AG08396 (cell line): ENCODE measurements at places on chromosomes 2 and 18.
A peak's percentile ranks its signal among the peaks of the same experiment; 100 is the strongest.

DNA sequence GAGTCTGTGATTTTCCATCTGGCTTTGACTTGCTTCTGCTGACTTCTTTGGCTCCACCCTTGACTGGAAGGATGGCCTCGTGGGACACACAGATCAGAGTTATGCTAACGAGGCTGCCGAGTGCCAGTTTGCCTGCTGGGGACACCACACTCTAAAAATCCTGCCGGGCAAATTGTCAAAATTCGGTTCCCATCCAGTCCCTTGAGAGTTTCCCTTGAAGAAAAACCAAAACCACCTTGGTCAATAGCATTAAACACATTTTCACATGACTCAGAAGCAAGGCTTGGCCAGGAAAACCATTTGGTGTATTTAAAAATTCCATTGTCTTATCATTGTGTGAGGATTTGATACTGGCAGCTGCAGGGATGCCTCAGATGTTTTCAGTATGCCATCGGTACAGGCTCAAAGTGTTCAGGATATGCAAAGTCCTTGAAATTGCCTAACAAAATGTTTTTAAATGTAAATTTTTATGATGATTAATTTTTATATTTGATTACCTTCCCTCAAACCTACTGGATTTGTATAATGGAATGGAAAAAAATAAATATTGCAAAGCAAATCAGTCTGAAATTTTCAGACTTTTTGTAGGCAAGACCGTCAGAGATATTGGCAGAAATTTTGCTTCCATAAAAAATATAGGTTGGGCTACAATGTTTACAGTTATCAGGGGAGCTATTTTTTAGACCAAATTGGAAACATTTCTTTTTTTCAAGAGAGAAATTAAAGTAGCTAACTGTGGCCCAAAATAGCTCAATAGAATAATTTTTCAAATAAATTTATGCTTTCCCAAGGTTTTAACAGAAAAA is 41.6 kb downstream of the KCNE4 start:
- DNase-seq, result no peak

- DNase-seq, result no peak
These were observed 486.5 kb downstream of the NUP35 start for GRCh38 chr2:183610724-183611123.

DNA sequence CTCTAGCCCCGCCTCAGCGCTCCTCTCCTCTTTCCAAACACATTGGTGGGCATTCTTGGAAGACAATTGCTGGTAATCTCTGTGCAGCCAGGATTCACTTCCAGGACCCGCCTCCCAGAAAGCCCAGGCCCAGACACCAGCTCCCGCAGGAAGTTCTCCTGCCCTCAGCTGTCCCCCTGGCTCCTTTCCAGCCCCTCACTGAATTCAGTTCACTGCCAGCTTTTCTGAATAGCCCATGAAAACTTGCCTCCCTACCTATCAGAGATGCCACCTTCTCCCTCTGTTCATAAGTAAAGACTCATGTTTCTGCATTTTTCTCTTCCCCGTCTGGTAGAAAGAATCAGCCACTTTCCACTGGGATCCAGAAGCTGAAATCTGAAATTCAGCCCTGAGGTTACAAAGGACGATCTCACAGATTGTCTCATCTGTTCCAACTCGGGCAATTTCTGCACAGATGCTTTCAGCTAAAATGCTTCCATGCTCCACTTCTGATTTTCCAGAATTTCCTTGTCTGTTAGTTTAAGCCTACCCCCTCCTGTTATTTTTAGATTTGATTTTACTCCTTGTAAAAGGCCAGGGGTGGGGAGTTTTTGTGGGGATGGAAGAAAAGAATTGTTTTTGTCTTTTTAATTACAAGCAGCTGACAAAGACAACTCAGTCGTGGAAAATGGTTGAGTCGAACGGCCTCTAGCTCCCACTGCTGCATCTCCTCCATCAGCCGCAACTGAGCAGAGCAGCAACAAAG is 98.1 kb downstream of the SP3 start:
- DNase-seq, result no peak

DNA sequence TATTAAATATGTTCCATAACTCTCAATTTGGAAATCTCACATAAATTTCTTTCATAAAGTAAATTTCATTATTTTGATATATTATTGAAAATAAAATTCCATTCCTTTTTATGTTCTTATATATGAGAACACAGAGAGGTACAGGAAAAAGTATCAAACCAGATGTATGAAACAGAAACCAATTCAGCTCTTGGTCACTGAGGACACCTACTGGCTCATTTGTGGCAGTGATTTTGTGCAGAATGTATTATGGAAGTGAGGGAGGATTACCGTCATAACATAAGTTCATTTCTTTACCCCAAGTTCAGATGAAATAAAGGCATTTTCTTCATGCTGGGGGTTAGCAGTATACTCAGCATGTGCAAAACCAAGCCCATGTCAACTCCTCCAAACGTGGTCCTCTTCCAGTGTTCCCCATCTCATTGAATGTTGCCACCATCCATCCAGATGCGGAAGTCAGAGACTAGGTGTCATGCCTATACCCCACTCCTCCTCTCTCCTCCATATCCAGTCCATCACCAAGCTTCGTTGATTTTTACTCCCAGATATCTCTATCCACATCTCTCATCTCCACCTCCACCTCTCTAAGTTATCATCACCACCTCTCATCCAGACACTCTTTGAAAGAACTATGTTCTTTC is 41.7 kb upstream of the MALL start:
- DNase-seq, result peak; percentile 12

GRCh38 chr2:175449616-175450015 is 268.1 kb upstream of the ATP5MC3 start:
- no peak for DNase-seq

GRCh38 chr18:65659312-65659711 is 91.5 kb upstream of the CDH7 start:
- no peak for DNase-seq

DNA sequence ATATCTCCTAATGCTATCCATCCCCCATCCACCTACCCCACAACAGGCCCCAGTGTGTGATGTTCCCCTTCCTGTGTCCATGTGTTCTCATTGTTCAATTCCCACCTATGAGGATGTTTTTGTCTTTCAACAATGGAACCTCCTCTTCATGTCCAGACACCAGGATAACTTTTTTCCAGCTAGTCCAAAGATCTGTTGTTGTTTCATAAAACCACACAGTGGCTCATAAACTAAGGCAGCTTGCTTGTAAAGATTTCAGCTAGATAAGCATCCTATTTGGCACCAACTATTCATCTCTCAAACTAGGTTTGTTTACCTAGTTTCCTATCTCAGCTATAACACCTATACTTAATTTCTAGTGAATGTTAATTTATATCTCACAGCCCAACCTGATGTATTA is 937.7 kb downstream of the TRIB2 start:
- no peak for DNase-seq

DNA sequence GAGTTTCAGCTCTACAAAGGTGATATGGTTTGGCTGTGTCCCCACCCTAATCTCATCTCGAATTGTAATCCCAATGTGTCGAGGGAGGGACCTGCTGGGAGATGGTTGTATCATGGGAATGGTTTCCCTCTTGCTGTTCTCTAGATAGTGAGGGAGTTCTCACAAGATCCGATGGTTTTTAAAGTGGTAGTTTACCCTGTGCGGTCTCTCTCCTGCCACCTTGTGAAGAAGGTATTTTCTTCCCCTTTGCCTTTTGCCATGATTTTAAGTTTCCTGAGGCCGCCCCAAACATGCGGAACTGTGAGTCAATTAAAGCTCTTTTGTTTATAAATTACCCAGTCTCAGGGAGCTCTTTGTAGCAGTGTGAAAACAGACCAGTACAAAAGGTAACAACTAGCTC is 306.0 kb downstream of the LRP1B start:
- DNase-seq, result no peak

GRCh38 chr2:215917953-215918620 is 95.3 kb downstream of the MREG start:
- DNase-seq, result no peak

DNA sequence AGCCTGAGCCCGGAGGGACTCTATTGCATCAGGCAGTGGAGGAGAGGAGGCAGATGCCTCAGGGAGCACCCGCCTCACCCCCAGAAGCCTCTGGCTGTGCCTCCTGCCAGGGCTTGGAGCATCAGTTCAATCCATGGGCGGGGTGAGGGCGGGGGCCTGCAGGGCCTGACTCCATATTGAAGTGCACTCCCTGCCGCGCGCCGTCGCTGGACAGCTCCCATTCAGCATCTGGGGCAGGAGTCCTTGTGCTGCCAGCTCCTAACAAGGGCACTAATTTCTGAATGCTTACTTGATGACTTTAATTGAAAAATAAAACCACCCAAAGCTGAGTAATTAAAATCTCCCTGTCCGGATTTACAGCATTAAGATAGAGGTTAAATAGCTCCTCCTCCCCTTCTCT is 23.8 kb downstream of the C1QL2 start:
- DNase-seq, result no peak

DNA sequence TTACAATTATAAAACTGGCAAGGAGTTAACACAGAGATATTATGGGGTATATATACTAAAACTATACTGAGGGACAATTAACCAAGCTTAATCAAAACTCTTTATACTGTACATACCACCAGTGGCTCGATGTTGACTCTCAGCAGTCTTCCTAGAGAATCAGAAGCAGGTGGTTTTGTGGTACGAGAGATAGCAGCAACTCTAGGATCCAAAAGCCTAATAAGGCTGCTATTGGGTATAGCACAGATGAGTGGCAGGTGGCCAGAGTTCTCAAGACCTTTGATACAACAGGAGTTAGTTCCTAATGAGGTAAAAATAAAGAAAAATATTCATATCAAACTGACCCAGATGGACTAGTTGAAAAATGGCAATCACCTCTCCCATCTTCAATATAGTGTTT is 45.5 kb upstream of the COL5A2 start:
- DNase-seq, result no peak

GRCh38 chr18:3688690-3689089 is 238.7 kb downstream of the TGIF1 start:
- peak; percentile 79 for DNase-seq

DNA sequence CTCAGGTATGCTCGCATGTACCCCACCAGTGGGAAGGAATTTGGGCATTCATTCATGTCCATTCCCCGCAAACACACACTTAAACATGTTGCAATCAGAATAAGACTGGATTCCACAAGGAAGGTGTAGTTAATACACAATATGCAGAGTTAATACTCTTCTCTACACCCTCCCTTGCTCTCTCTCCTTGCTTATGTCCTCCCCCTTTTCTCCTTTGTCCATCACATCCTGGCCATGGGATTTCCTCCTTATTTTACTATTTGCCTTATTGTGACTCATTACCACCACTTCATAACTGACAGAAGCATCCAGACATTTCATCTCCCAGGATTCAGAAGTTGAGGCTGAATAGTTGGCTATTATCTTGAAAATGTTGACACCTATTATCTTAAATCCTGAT is 473.8 kb upstream of the SPHKAP start:
- no peak for DNase-seq

DNA sequence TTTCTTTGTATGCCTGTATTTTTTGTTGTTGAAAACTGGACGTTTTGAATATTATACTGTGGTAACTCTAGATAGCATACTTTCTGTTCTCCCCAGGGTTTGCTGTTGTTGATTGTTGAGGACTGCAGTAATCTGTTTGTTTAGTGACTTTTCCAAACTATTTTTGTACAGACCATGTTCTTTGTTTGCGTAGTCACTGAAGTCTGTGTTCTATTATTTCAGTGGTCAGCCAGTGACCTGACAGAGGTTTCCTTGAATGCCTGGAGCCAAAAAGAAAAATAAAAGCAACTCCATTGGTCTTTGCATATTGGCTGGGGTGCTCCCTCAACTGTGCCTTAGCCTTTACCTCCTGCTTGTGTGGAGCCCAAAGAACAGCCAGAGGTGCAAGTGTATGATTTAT is 42.7 kb upstream of the PHLPP1 start:
- DNase-seq, result no peak

DNA sequence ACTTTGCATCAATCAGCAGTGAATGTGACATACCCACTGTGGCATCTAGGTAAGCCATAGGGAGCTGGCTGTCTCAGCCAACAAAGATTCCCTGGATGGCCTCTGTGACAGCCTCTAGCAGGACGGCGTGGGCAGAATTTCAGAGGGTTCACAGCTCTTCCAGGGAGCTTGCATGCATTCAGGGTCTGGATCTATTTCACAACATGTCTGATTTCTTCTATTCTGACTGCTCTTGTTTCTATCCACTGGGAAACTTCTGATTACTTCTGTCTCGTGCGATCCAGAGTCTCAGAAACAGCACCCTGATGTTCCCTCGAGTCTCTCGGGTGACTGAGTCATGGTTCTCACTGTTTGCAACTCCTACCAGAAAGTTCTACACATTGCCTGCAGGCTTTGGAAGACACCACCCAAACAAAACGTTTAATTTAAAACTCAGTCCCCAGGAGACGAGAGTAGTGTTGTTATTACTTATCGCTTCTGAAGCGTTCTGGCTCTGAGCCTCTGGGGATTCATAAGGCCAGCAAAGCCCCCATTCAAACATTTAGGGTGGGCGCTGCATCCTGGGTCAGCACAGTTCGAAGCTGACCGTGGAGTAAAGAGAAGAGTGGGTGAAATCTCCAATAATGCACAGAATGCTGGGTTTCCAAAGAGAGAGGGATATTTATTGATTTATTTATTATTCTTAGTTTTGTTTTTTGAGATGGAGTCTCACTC is 41.9 kb upstream of the ODC1 start:
- no peak for DNase-seq

DNA sequence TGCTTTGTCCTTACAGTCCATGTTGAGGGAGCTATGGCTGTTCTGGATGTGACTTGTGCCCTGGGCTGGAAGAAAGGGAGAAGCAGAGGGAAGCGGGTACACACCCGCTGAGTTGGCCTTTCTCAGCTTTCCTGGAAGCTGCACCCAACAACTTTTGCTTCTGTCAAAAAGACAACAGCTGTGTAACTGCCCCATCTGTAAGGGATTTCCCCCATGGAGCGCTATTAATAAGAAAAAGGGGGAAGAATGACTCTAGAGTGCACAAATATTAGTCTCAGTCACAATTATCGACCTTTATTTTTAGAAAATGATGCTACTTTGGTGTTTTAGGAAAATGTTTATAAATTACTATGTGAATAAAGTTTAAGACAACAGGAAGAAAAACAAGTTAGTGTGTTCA is 368.3 kb downstream of the RAD51AP2 start:
- no peak for DNase-seq

DNA sequence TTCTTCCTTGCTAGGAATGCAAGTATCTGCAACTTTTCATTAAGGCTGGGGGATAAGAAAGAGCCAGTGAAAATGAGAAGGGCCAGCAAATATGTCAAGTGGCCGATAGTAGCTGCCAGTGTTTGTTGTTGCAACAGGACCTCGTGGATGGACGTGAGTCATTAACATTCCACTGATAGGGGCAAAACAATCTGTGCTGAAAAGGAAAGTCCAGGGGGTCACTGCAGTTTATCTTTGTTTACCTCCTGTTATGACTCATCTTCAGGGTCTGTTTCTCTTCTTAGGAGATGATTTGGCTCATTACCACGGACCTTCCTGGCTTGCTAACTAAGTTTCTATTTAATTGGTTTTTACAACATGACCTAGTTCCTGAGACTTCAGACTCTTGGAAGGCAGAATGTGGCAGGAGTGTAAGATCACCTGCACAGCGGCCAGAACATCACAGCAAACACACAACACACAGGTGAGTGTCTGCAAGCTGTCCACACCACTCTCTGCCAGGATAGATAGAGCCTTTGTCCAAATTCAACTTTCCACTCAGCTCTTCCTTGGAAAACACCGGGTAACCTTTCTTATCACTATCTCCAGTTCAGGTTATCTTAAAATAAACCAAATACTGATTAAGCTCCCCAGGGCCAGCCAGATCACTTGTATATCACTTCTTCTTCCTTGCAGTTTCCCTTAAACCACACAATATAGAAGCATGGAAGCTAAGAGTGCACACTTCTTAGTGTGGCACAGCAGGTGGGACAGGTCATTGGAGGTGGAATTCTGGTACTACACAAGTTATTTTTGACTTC is 157.5 kb upstream of the LMAN1 start:
- peak; percentile 72 for DNase-seq
